BJ (cell line): ENCODE measurements at places on chromosomes 1 and 21. TPM values are rescaled to one million over a fixed set of nuclear protein-coding genes. Genes with fewer than 3 reads are reported as not detected.

Gene FAM151A
- polyA plus RNA-seq = not detected in 2 replicates

Gene SMIM1
- polyA plus RNA-seq = 1.0 TPM in 2 replicates

Gene CELA2B
- polyA plus RNA-seq = not detected in 2 replicates

Gene PSRC1
- 17.9 and 25.9 TPM in 2 replicates for polyA plus RNA-seq

Gene FABP3
- 9.0 and 11.7 TPM in 2 replicates for polyA plus RNA-seq

Gene CD53
- polyA plus RNA-seq = not detected in 2 replicates
